ENCODE measurements at places on chromosomes 12 and 14.
A peak's percentile ranks its signal among the peaks of the same experiment; 100 is the strongest.

DNA sequence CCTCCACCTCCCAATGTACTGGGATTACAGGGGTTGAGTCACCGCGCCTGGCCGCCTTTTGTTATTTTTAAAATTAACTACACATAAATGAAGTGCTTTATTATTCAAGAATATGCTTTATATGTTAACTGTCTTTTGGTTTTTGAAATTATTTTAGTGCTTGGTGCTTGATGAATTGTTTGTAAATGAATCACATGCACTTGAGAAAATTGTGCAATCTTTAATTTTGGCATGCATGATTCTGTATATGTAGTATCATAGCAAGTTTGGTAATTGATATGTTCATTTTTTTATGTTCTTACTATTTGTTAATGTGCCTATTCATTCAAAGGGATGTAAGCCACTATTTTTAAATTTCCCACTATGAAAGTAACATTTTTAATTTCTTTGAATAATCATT lies 440.9 kb downstream of the NAV3 start:
- no peak for DNase-seq

- DNase-seq = no peak
Measured at GRCh38 chr12:28780096-28780495, 369.0 kb upstream of the FAR2 start.

GRCh38 chr14:95322651-95323050 lies 2.9 kb upstream of the CLMN start:
- no peak for DNase-seq

- DNase-seq = peak; percentile 48
Measured at GRCh38 chr14:98984719-98985041, 287.3 kb downstream of the BCL11B start.

- DNase-seq = no peak
Measured at GRCh38 chr12:26701604-26702215, 131.3 kb downstream of the ITPR2 start.

- no peak for DNase-seq
Measured at GRCh38 chr12:74490390-74491064, 47.1 kb upstream of the ATXN7L3B start.

- DNase-seq = no peak
Measured at GRCh38 chr12:32303174-32303549, 96.2 kb upstream of the FGD4 start.

DNA sequence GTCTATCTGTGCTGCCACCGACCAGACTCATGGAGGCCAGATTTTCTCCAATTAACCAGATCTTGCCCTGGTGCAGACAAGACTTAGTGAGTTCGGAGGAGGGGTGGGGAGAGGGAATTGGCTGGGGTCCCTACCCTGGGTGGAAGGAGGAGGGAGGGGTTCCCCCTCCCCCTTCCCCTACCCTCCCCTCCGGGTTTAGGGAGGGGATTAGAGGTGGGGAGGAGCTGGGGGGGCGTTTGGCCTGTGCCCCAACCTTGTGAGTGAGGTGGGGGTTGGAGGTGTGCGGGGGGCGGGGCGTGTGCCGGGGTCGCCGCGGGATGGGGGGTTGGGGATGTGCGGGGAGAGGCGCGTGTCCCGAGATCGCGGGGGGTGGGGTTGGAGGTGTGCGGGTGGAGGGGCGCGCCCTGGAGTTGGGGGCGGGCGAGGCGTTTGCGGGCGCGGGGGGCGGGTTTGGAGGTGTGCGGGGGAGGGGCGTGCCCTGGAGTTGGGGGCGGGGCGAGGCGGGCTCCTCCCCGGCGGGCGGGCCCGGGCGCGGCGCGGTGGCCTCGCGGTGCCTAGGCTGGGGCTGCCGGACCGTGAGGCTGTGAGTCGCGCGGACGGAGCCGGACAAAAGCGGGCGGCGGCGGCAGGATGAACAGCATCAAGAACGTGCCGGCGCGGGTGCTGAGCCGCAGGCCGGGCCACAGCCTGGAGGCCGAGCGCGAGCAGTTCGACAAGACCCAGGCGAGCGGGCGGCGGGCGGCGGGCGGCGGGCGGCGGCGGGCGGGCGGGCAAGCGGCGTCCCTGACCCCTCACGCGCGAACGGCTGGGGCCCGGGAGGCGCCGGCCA lies at the start of gene HIP1R:
Gene HIP1R (plus strand): TSS at position 537 of the 829 bp plus-strand sequence. CDS start 94 bp downstream, at position 631.
- peak; percentile 36 for DNase-seq

GRCh38 chr12:25553098-25553497 lies at the start of gene LMNTD1:
TSS of gene LMNTD1 (minus strand) at chr12:25553283. CDS start at chr12:25552959, 324 bp downstream.
- DNase-seq = no peak

Data from activated CD4-positive, alpha-beta T cell treated with anti-CD3 and anti-CD28 coated beads for 1 hour (primary cell).